ENCODE measurements at places on chromosomes 12 and 14.
A peak's percentile ranks its signal among the peaks of the same experiment; 100 is the strongest.

DNA sequence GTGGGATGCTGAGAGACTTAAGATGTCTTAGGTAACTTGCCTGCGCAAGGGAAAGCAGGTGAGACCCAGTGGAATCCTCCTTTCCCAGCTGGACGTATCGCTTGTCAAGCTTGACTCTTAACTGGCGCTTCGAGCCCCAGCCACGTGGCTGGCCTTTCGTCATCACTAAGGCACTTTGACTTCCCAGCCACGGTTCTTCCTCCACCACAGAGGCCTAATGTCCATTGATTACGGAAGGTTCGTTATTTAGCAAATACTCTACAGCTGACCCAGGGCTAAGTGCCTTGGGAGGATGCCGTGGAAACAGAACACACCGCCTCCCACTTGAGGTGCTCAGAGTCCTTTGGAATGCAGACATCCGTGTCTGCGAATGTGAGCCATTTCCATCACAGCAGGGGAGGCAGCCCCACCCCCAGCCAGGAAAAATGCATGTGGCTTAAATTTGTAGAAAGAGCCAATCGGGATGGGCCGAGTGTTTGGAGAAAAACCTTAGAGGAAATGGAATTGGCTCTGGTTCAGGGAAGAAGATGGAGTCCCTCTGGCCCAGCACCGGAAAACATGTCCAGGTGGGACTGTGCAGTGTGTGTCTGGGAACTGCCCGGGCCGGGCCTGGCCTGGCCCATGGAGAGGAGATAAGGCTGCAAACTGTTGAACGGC, 115.7 kb downstream of the PLXNC1 start:
- peak; percentile 58 for DNase-seq

- DNase-seq = no peak
Measured at GRCh38 chr14:33376510-33376909, 437.8 kb downstream of the NPAS3 start.

- DNase-seq = peak; percentile 76
Measured at GRCh38 chr12:51281202-51281924, 11.1 kb upstream of the SMAGP start.

GRCh38 chr14:81474685-81475324, 58.8 kb downstream of the SEL1L start:
- DNase-seq = no peak

GRCh38 chr12:113903381-113903863, 62.7 kb downstream of the RBM19 start:
- peak; percentile 51 for DNase-seq

DNA sequence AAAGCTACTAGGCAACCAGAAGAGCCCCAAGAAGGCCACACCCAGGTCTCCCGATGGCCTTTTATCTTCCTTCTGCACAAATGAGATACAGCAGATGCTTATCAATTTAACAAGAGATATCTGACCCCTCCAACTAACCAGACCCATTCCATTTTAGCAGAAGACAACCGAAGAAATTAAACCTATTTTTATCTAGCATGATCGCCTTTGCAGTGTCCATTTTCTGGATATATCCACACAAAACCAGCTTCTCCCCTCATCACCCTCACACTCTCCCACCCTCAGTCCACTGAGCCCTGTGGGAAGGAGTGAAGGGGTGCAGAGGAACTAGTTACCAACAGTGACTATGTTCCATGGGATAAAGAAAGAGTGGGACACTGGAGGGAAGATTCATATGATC, 20.9 kb upstream of the DHRS4 start:
- DNase-seq = no peak

GRCh38 chr14:24920265-24921075, 129.5 kb downstream of the STXBP6 start:
- DNase-seq = no peak

DNA sequence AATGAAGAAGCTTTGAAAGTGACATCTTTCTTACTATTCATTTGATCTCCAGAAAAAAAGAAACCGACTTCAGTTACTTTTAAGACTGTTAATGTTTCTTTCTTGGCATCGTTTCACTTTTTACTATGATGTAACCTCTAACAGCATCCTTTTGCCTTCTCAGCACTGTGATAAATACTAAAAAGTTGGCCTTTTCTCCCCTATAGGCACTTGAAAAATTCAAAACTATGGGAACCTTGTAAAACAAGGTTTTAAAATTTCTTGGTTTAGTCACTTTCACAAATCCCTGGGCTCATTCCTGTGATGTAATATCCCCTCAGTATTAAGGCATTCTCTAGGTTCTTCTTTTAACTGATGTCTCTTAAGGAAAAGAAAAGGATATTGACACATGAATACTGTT, 281.8 kb downstream of the EGLN3 start:
- peak; percentile 48 for DNase-seq

DNA sequence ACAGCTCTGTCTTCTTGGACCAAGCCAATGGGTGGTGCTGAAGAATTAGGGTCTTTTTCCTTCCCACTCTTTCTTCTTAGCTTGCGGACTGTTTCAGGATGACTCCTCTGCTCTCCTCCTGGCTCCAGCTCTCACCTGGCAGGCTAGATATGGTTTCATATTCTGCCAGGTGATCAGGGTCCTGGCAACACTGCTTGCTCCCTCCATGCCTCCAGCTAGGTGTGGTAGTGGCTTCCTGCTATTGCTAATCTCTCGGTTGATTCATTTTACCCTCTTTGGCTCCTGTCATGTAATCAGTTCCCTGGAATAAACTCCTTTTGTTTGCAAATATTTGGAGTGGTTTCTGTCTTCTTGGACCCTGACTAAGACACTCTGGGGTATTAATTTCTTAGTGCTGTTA, 4.3 kb upstream of the GZMH start:
- no peak for DNase-seq

DNA sequence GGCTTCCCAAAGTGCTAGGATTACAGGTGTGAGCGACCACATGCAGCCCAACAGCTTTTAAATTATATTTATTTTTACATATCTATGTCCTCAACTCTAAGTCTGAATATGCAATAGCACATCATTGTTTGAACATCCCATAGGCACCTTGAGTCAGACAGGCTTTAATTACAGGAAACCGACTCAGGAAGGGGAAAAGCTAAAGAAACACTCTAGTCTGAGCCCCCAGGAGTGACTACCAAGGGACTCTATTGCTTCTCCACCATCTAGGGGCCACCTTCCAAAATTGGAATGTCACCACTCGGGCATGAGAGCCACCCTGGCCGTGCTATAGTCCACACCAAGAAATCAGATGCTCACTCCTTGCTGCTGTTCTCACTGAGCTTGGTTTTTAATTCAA, 14.0 kb upstream of the MFAP5 start:
- no peak for DNase-seq

DNA sequence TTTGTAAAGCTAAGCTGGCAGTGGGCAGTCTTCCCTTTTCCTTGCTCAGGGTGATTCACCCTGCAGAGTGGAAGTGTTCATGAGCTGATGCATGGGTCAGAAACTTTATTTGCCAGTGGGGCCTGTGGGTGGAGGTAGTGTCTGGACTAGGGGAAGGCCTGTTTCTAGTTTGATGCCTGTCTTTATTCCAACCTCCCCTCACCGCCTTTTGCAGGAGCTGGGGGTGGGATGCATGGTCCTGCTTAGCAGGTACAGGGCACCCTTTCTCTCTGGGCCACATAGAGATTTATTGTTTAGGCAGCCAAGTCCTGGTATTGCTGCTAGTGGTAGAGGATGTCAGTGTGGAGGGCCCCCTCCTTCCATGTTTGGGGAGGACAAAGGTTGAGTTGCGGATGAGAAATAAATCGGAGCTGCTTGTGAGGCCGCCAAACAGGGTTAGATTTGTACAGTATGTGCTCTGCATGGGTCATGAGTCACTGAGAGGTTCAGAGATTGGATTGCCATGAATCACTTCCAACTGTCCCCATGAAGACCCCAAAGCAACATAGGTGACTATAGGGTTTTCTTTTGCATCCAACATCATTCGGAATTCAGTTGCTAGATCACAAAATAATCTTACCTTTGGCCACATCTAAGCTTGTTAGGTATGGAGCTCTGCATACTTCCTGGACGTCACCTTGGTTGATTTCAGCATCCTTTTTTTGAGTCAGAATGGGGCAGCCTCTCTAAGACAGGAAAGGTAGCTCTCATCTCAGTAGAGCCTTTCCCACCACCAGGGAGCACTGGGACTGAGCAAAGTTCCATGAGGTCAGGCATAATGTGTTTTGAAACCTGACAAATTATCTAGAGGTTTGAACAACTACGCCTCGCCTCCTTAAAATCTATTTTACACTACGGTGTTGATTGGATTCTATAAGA, 8.8 kb downstream of the SMOC1 start:
- DNase-seq = no peak

DNA sequence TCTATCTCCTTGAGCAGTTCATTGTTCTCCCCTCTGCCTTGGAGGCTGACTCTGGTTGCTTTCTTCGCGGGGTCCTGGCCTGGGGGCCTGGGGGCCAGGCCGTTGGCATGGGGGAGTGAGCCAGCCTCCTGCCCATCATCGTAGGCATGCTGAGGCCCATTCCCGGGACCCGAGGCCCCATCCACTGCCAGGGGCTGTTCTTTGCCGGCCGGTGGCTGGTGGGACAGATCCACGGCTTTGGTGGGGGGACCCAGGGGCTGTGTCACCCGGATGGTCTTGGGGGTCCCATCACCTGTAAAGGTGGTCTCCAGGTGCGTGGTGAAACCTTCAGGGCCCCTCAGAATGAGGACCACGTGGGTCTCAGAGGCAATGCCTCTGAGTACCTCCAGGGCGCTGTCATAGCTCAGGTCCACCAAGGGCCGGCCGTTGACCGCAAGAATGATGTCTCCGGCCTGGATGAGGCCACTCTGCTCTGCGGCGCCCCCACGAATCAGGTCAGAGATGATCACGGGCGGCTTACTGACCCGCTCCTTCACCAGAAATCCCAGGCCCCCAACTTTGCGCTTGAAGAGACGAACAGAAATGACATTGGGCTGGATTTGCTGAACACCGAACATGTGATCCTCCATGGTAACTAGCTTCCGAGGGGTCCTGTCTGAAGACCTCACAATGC, 30.8 kb downstream of the NOS1 start:
- DNase-seq = no peak

DNA sequence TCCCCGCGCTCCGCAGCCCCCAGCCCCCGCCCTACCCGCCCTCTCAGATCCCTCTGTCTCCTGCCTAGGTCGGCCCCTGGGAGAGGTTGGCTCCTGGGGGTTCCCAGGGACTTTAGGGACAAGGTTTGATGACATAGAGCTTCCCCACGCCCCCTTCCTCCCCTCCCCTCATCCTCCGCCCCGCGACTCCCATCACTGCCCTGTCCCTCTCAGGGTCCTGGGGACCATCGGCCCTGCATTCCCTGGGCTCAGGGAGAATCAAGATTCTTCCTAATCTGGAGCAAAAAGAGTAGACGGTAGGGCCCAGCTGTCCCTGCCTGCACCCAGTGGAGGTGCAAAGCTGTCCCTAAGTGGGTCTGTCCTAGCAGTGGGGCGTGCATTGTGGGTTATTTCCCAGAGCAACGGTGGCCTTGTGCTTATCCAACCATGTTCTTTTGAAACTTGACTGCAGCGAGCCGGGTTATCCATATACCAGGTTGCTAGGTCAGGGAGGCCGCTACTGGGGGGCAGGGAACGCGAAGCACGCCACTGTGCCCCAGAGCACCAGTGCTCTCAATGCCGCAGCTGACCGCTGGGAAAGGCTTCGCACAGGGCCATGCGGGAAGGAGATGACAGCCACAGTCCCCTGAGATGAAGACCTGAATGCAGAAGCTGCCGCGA, 124.4 kb upstream of the PRMT8 start:
- DNase-seq = no peak

DNA sequence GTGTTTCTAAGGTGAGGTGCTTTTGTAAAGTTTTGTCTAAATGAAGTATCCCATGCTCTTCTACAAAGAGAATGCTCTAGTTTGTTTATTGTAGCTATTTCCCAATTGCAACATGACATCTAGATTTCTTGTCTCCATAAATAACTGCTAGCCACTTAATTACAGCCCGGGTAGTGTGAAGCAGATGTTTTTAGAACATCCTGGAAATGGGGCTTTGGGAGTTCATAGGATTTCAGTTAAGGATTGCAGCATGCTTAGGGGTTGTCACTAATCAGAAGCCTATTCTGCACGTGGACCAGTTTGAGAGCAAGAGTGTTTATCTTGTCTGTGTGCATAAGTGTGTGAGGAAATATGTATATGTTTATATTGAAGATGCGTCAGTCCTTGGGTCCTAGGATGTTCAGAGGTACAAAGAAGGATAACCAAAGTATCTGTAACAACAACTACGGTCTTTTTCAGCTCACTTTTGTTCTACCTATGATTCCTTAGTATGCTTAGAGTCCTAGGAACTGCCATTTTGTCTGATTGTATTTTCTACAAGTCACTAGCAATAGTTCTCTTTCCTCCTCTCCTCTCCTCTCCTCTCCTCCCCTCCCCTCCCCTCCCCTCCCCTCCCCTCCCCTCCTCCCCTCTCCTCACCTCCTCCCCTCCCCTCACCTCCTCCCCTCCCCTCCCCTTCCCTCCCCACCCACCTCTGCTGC, 135.3 kb downstream of the ACSS3 start:
- peak; percentile 59 for DNase-seq

DNA sequence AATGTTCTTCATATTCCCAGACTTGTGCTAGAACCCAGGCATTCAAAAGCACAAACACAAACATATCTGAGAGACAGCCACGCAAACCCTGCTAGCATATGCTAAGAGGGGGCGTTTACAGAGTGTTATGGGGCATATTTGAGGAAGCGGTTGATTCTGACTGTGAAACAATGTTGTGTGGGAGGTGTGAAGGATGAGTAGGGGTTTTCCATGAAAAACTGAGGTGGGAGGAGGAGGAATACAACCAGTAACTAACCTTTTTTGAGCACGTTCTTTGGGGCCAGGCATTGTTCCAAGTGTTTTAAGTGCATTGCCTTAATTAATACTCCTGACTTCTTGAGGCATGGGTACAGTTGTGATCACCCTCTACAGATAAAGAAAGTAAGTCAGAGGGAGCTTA, 499.5 kb downstream of the AACS start:
- DNase-seq = no peak

DNA sequence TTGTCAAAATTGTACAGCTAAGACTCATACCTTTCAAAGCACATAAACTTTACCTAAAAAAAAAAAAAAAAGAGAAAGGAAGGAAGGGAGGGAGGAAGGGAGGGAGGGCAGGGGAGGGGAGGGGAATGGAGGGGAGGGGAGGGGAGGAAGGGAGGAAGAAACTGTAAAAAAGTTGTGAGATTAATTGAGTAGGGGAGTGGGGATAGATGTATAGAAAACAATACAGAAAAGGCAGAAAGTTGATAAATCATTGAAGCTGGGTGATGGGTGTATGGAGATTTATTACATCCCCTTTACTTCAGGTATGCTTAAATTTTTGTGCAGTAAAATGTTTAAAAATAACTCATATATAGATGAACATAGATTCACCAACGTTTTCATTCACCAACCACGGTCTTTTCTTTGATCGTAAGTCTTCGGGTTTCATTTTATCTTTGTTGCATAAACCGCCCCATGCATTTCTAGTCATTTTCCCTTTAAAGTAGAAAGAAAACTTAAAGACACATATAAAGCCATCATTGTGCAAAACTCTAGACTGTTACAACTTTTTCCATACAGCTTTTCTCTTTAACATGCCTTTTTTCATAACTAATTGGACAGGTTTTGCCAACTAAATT, 191.2 kb upstream of the KRR1 start:
- DNase-seq = no peak

DNA sequence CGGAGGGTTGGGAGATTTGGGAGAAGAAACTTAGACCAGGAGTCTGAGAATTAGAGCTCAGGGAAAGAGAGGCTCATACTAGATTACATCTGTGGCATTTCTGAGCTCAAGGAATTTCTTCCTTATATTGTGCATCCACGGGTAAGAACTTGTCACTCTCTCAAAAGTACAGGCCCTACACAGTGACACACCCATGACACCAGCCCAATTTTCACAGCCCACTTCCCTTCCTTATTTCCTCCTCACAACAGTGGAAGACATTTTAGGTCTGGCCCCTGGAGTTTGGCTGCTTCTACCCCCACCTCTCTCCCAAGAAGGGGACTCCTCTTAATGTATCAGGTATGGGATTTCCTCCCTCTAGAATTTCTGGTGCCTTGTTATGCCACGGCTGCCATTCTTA, 9.2 kb upstream of the ZNF385A start:
- DNase-seq = no peak

All from AG10803 (cell line).